Right lobe of liver (tissue), 6 donors: ENCODE measurements at places on chromosomes 2 and 18. TPM values are rescaled to one million over a fixed set of nuclear protein-coding genes. Genes with fewer than 3 reads are reported as not detected.

The FOXI3 gene
- not detected for total RNA-seq

The LONRF2 gene
- total RNA-seq = 0.51 TPM

The TXNDC2 gene
- total RNA-seq = not detected

The COL5A2 gene
- 8.2 TPM for total RNA-seq

The BZW1 gene
- 220 TPM for total RNA-seq

The MBP gene
- 30.1 TPM for total RNA-seq

The FTCDNL1 gene
- 8.1 TPM for total RNA-seq

The SIX3 gene
- total RNA-seq = not detected
